ENCODE measurements at places on chromosomes 6 and 20. TPM values are rescaled to one million over a fixed set of nuclear protein-coding genes. Genes with fewer than 3 reads are reported as not detected.

The HSPA1L gene
- total RNA-seq = 0.76 TPM

The RIPOR3 gene
- 0.63 TPM for total RNA-seq

The HRH3 gene
- total RNA-seq = not detected

The CPNE1 gene
- total RNA-seq = 248 TPM

The RNF39 gene
- not detected for total RNA-seq

The ECI2 gene
- total RNA-seq = 52.9 TPM

The LINC00237 gene
- total RNA-seq = not detected

Data from mesangial cell (primary cell).